Activated T-helper 2 cell treated with anti-CD3 and anti-CD28 coated beads, Interferon-gamma antibody, Interleukin-2, Interleukin-4, amounts not matched to agents 10 μg/mL and 5 μg/mL and 100 μg/mL, durations not matched to agents 14 hours and 24 hours and 36 hours (primary cell): ENCODE measurements at places on chromosomes 2 and 18.

GRCh38 chr2:134452042-134452733, 198.3 kb downstream of the MGAT5 start:
- DNase-seq = no peak

DNA sequence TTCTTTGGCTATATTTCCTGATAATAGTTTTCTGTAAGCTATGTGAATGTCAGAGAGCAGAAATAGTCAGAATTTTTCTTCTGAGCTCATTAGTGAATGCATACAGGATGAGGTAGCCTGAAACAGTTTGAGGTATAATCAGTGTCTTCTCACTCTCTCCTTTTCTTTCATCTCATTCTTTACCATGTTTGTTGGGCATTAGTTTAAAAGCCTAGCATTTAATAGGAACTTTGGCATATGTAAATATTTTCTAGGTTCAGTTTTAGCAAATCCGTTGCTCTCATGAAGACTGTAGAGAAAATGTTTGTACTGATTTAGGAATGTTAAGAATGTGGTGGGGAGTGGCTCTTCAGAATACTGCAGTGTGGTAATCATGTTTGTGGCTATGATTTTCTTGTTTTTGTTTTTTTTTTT, 119.4 kb downstream of the PARD3B start:
- DNase-seq = no peak

DNA sequence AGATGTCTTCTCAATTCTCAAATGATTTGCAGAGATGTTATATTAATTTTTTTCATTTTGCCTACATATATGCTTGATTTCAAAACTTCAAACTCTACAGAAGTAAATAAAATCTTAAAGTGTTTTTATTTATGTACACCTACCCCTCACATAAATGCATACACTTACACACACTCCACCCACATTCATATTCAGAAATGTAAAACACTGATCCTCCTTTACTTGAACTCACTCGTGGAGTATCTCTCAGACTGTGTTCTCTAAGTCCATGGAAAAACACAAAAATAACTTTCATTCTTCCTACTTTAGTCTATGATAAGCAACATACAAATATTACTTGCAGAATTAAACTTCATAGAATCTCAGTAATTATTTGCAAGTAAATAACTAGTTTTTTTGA, 209.1 kb upstream of the RBMS1 start:
- no peak for DNase-seq

GRCh38 chr2:240393831-240394410, 41.5 kb upstream of the GPC1 start:
- DNase-seq = no peak

DNA sequence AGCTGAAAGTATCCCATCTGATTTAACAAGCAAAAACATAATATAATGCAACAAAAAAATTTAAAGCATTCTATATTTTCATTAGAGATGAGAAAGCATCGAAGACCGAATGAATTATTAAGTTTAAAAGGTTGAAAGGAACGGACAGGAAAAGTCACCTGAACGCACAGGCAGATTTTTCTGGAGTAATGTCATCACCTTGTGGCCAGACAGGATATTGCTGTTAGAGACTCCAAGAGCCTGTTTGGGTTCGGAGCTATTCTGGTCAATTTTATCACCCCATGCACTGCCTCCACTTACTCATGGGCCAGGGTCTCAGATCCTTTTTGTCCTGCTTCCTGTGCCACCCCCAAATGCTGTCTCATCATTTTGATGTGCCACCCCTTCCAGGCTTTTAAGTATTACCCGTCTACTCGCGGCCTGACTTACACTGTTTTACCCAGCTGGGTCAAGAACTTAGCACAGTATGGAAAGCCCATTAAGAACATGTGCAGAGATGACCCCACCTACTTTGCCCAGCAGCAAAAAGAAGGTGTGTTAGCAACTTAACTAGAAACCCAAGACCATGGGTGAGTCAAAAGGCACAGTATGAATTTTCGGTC, 27.3 kb downstream of the GKN2 start:
- peak; percentile 44 for DNase-seq

DNA sequence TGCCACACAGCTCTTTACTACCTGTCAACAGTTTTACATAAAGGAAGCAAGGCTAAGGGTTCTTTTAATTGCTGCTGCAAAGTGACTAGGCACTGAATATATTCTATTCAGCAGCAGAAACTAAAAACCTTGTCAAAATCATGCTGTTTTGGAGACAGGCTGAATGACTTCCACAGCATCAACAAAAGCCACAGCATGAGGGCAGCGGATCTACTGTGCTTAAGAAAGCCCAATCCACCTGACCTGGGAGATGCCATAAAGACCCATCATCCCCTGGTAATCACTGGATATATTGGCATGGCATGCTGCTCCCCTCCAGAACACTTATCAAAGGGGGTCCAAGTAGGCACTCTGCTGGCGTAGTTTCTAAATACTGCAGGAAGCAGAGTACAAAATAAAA, 715.1 kb upstream of the SLC8A1 start:
- no peak for DNase-seq

GRCh38 chr18:12119358-12119757, 25.7 kb downstream of the ANKRD62 start:
- DNase-seq = no peak

DNA sequence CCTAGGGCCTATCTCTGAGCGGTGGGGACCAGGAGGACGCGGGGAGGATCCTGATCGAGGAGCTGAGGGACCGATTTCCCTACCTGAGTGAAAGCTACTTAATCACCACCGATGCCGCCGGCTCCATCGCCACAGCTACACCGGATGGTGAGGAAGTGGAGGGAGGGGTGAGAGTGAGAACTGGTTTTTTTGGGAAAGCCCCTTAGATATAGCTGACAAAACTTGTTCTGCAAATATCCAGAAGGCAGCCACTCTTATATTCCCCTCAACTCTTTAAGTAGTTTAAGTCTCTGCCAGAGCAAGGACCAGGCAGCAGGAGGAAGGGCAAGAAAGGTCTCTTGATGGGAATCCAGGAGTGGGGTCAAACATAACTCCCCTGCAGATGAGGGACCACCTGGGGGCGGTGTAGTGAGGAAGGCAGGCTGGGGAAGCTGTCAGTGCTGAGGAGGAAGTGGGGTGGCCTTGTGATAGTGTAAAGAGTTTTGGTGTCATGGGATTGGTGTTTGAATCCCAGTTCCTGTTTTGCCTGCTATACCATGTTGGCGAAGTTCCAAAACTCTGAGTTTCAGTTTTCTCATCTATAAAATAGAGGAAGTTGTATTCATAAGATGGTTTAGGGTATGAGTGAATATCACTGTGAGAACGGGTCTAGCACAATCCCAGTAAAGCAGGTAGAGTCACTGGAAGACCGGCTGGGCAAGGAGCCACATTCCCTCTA, 3.4 kb downstream of the NAGK start:
- peak; percentile 28 for DNase-seq

DNA sequence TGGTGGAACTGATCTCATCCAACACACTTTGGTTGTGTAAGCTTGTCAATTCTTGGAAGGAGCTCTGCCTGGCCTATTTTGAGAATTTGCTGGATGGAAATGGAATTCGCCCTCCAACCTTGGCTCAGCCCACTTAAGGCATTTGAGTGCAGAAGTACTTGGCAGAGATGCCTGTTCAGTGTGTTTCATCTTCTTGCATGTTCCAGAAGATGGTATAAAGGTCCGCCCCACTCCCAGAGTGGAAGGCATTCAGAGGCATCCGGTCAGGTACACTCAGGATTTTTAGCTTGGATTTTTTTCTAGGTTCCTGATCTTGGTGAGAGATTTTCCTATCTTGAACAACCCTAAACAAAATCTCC, 61.3 kb upstream of the TXNDC2 start:
- DNase-seq = no peak

DNA sequence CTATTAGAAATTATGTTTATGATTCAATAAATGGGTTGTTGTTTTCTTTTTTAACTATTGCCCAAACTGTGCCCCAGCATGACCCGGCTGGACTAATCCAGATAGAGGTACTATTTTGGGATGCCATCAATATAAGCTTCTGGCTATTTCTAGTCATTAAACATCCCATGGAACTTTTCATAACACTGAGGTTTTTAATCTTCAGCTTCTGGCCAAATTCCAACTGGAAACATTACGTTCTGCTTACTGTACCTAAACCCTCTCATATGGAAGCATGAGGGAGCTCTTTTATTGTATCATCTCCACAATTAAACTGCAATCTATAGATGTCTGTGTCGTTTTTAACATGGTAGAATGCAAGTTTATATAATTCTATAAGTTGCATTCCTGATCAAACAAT, 674.7 kb downstream of the ARHGAP15 start:
- DNase-seq = no peak

GRCh38 chr2:64065516-64065915, 46.3 kb upstream of the VPS54 start:
- DNase-seq = no peak

DNA sequence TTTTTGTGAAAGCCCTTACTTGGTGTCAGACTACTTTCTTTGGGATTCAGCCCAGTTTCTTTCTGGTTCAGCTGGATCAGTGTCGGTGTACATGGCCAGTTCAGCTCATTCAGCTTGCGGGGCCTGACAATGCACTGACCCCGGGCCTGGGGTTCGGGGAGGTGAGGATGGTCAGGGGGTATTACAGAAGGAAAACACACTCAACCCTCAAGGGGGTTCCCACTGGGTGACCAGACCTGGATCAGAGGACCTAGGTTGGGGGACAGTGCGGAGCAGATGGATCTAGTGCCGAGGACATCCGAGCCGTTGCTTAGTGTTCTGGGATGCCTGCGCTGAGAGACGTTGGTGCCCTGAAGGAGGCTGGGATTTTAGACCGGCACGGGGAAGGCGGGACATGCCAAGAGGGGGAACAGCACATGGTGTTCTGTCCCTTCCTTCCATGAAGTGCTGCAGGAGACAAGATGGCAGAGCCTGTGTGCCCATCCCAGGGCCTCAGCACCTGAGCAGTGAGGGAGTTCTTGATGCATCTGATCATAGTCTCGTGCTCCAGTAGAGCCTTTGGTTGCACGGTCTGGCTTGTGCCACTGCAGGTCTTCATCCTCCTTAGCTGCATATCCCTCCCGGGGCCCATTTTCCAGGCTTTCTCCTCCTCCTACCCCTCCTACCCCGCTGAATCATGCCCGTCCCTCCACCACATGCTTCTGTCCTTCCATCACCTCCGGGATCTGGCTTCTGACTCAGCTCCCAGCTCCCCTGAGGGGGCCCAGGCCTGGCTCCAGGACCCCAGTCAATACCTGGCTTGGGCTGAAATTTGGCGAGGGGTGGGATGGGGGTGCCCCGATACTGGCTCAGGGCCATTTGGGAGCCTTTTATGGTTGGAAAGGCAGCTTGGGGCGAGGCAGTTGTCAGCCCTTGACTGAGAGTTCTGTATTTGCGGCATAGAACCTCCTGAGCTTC, 18.0 kb downstream of the SPEG start:
- no peak for DNase-seq

GRCh38 chr2:233448575-233448974, 94.3 kb downstream of the DGKD start:
- DNase-seq = no peak

DNA sequence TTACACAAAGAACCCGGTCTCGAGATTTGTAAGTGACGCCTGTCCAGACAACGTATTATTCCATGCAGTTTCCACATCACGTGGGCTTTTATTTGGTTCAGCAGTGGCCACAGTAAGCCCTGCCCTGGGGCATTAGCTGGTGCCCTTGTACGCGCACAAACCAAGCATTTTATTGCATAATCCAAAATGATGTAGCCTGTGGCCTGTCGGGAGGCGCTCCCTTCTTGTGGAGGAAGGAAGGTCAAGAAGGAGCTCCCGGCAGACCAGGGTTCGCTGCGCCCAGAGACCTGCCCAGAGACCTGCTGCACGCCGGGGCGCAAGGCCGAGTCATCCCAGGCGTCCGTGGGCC, 179.6 kb upstream of the ALKAL2 start:
- no peak for DNase-seq

- no peak for DNase-seq
Measured at GRCh38 chr2:205060269-205060668, 515.0 kb downstream of the PARD3B start.

DNA sequence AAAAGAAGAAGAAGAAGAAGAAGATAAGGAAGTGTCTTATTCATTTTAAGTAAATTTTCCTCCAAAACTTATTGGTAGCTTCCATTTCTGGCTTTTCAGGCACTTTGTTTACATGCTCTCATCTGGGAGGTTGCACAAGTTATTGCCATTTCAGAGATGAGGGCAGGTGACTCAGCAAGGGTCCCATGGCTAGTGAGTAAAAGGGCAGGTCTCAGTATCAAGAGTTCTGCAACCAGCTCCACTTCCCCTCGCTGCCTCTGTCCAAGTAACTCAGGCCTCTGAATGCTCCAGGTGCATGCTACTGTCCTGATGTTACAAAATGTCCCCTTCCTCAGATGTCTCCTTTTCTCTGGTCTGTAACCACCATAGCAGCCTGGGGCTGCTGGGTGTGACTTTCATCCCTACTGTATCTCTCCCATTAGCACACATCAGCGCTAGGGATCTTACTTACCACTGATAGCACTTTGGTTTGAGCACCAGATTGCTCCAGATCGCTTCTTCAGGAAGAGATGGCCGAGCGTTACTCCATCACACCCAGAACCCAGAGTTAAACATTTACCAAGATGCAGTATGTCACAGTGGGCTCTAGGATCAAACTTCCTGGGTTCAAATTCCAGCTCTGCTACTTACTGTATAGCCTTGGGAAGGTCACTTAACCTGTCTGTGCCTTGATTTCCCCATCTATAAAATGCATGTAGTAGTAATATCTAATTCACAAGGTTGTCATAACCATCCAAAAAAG, 57.4 kb upstream of the LAPTM4A start:
- DNase-seq = no peak

DNA sequence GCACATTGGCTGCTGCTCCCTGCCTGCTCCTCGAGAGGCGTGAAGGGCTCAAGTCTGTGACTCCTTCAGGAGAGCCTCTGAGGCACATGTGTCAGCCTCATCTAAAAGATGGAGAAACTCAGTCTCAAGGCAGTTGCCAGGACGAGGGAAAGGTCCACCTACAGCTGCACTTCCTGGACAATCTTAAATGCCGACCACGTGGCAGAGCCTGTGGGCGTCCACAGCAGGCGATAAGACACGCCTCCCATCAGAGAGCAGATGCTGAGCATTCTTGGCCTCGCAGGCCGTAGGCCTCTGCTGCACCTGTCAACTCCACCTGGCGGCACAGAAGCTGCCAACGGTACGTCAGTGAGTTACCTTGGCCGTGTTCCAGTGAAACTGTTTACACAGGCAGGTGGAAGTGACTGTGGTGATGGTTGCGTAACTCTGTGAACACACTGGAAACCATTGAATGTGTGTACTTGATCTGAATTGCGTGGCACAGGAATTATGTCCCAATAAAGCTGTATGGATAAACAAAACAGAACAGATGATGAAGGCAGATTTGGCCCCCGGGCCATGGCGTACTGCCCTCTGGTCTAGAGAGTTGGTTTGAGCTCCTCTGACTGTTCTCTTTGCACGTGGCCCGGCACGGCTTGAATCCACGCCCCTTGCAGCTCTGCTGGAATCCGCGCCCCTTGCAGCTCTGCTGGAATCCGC, 114.5 kb downstream of the RNF144A start:
- no peak for DNase-seq
